Fibroblast of skin of scalp (primary cell): ENCODE measurements at places on chromosomes 7 and 10.
A peak's percentile ranks its signal among the peaks of the same experiment; 100 is the strongest.

GRCh38 chr10:128161031-128161430 is 34.8 kb upstream of the MKI67 start:
- no peak for DNase-seq

GRCh38 chr7:25424113-25424512 is 195.8 kb upstream of the NPVF start:
- no peak for DNase-seq

GRCh38 chr7:73842067-73842976 is at the start of gene METTL27:
Gene METTL27, minus strand, starts transcription at chr7:73842516. Its CDS starts 376 bp downstream, at chr7:73842140.
- DNase-seq = peak; percentile 94

GRCh38 chr7:36862771-36863261 is 138.5 kb upstream of the AOAH start:
- DNase-seq = no peak

- no peak for DNase-seq
These were observed 739.7 kb upstream of the FZD8 start for GRCh38 chr10:36381748-36382147.

DNA sequence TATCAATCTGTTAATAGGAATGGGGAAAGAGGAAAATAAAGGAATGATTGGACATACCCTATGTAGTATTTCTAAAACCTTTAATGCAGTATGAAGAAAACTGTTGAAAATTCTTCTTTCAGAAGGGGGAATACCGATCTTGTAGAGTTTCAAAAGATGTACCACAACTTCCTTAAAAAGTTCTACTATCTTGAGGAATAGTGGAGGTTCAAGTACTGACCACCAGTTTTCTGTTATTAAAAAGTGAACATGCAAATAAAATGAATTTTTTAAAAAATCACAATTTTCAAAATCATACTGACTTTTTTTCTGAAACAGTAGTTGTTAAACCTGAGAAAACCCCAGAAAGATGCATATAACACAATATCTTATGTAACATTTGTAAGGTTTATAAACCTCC is 86.5 kb downstream of the HERC4 start:
- DNase-seq = no peak

DNA sequence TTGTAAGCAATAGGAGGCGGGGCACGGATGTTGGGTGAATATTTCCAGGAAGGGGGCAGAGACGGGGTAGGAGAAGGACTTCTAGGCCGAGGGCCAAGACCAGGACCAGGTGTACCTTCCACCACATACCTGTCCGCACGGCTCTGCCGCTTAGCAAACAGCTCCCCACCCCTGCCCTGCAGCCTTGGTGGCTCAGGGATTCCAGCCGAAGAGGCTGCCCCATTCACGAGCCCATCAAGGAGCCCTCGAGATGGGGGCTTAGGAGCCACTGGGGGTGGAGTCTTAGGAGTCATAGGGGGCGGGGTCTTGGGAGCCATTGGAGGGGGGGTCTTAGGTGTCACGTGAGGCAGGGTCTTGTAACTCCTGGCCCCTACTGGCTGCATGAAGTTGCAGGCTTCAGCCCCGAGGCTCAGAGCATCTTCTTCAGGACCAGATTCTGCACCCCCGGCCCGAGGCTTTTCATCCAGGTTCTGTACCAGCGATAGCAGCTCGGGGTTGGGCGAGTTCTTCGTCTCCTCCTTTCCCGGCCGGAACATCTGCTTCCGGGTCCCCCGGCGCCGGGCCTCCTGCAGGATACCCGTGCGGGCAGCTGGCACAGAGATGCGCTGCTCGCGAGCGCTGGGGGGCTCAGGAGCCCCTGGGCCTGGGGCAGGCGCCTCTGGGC is 6.1 kb upstream of the MYOZ1 start:
- peak; percentile 59 for DNase-seq

GRCh38 chr7:105011831-105012502 is 2.0 kb upstream of the KMT2E start:
- peak; percentile 26 for DNase-seq

- DNase-seq = no peak
These were observed 4.4 kb upstream of the UBE2D1 start for GRCh38 chr10:58330431-58330830.

DNA sequence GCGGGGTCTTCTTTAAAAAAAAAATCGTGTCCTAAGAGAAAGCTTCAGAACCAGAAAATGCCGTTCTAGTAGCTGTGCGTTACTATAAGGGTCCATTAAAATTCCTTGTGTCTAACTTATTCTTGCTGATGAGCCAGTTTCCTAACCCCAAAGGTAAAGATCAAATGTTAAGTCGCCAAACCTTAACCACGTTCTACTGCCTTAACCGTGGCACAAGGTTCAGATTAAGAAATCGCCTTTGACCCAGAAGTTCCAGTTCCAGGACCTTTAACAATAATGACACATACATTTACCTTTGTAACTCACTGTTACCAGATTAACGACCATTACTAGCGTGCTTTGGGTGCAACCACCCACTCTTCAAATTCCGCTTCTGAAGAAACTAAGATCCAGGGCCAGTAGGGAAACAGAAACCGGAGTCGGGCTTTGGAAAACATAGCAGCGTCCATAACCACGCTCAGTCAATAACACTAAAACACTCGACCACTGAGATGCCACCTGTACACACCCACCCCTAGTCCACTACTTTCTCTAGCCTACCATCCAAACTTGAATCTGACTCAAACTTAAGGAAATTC is 620 bp downstream of the BET1 start:
- DNase-seq = no peak

DNA sequence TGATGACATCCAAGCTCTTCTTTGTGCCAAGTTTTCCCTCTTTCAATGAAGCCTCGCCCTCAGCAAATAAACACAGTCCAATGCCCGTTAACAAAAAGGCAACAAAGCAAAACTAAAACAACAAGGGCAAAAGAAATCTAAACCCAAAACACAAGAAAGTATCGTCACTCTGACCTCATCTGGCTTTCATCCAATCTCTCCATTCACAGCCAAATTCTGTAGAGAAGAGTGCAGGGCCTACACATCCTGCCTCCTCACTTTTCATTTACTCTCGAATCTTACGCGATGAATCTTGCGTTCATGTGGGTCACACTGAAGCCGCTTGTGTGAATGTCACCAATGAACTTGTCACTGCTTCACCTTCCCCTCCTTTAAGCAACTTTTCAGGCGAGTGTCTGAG is 15.9 kb upstream of the AKR1E2 start:
- peak; percentile 34 for DNase-seq

DNA sequence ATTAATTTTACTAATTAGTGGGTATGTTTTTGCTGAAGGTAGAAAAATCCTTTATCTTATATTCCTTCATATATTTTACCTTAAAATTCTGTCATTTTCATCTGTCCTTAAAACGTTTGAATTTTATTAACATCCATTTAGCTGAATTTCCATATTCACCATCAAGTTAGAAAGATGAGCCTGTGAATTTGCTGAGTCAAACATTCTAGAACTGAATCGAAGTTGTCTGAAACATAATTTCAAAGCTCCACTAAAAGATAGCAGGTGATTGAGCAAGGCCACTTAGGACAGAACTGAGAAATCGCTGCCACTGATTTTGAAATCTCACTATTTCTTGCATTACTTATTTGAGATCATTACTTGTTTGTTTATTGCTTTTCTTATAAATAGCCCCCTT is 17.5 kb downstream of the HGF start:
- no peak for DNase-seq

- DNase-seq = peak; percentile 43
These were observed 301.9 kb downstream of the SUGCT start for GRCh38 chr7:40436710-40437109.

GRCh38 chr10:67259319-67259929 is 333.6 kb downstream of the LRRTM3 start:
- DNase-seq = no peak

DNA sequence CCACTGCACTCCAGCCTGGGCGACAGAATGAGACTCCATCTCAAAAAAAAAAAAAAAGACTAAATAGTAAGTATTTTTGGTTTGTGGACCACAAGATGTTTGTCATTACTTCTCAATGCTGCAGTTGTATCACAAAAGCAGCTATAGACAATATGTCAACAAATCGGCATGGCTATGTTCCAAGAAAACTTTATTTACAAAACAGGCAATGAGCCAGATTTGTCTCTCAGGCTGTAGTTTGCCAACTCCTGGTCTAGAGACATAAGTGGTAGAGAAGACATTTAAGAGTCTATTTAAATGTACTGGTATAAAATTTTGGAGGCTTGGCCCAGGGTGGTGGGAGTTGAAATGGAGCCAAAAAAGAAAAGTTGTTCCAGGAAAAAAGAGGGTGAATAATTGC is 185.8 kb downstream of the SORCS1 start:
- no peak for DNase-seq

- DNase-seq = peak; percentile 40
These were observed 1.0 kb upstream of the LYZL2 start for GRCh38 chr10:30630571-30630970.

- DNase-seq = no peak
These were observed 35.2 kb downstream of the EPHB4 start for GRCh38 chr7:100791881-100792666.

DNA sequence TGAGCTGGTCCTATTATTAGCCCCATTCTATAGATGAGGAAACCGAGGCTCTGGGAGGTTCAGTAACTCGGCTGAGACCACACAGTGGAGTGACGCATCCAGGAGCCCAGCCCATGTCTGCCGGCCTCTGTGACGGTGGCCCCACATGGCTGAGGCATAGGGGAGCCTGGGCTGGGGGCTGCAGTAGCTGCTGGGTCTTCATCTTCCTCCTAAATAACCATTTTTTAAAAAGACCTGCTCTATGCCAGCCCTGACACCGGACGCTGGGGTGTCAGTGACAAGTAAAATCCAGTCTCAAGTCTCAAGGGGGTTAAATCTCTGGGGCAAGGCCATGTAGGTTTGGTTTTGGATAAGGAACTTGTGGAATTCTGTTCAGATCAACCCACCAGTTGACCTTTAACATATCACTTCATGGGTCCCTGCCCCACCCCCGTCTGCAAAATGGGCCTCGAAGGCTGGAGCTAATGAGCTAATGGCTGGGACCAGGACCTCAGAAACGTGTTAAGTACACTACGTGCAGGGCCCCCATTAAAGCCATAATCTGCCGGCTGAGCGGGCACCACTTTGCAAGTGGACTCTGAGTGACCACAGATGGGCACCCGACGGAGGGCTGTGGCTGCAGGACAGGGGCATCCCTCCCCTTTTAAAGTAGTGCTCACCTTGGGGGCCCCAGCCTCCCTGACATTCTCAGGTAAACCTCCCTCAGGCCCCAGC is 136.5 kb upstream of the UNC5B start:
- DNase-seq = no peak

GRCh38 chr7:141497391-141497790 is 53.8 kb upstream of the AGK start:
- no peak for DNase-seq

- DNase-seq = no peak
These were observed 61.1 kb upstream of the LRRC18 start for GRCh38 chr10:49000437-49001398.

DNA sequence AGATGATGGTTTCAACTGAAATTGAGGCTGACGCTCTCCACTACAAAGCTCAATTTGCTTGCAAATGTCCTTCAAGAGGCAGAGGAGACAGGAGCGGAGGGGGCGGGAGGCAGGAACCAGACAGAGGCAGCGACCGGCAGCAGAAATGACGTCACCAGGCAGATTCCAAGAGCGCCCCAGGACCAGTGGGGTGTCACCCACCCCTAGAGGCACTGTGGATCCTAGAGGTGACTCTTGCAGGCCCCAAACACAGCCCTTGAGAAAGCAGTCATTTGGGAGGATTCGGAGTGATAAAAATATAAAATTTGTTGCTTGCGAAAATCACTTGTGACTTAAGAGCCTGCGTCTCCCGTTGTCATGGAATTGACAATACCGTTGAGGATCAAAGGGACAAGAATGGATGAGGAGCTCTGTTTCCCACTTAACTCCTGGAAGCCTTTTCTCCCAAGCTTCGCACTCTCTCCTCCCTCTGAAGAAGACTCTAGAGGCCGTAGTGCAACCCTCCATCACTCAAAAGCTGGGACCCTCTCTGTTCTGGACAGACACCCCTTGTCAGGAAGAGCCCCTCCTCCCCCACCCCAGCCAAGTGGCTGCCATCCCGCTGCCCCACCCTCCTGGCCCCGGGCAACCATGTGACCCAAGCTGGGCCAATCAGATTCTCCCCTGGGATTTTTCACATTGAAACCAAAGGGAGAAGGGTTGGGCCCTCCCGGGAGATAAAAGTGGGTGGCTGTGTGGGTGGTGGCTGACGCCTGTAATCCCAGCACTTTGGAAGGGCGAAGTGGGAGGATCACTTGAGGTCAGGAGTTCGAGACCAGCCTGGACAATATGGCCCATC is 16.3 kb upstream of the SLC29A4 start:
- no peak for DNase-seq

DNA sequence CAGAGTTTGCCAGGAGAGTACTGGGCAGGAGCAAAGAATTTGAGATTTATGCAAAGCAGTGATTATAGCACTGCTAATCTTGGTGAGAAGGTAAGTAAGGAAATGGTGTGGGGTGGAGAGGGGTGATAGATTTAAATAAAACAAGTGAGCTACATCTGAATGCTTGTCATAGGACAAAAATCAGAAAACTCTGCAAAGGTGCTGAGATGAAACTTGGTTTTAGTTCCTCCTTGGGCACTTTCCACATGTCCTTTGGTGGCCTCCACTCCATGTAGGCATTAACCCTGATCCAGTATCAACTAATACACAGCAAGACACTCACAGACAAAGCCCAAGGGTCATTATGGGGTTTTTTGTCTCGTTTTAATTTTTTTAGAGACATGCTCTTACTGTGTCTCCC is 25.7 kb upstream of the FAM107B start:
- DNase-seq = no peak

- no peak for DNase-seq
These were observed 410.9 kb downstream of the SUGCT start for GRCh38 chr7:40545739-40546138.

GRCh38 chr10:101290431-101290830 is 61.2 kb upstream of the LBX1 start:
- no peak for DNase-seq

DNA sequence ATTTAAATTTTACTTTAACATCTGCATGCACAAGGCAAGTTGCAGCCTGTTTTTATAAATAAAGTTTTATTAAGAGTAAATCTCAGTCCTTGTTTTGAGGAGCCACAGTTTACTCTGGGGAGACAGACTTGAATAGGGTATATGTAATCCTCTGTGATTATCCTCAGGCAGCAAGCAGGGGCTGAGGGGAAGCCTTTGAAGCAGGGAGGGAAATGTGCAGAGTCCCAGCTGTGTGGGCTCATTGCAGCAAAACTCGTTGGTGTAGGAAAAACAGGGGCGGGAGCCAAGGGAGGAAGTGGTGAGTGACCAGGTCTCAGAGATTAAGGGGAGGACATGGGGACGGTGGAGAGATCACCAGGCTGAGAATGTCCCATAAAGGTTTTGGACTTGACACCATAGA is 34.3 kb upstream of the SMC3 start:
- no peak for DNase-seq

DNA sequence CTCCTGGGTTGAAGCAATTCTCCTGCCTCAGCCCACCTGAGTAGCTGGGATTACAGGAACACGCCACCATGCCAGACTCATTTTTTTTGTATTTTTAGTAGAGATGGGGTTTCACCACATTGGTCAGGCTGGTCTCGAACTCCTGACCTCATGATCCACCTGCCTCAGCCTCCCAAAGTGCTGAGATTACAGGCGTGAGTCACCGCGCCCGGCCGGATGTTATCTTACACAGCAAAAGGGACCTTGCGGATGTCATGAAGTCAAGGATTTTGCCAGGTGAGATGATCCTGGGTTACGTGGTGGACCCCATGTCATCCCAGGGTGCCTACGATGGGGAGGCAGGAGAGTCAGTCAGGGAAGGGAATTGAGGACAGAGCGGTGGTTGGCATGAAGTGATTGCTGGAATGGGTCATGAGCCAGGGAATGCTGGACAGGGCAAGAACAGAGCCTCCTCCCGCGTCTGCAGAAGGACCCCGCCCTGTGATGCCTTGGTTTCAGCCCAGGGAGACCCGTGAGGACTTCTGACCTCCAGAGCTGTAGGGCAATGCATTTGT is 8.7 kb upstream of the UBE3C start:
- DNase-seq = no peak

GRCh38 chr7:104179178-104179577 is 28.6 kb downstream of the ORC5 start:
- no peak for DNase-seq
